H7 (cell line): ENCODE measurements at places on chromosomes 7 and 10.

GRCh38 chr7:25584112-25584938 lies 356.0 kb upstream of the NPVF start:
- DNase-seq: no peak

GRCh38 chr7:70681469-70682350 lies 450.2 kb upstream of the GALNT17 start:
- DNase-seq: peak; percentile 39

DNA sequence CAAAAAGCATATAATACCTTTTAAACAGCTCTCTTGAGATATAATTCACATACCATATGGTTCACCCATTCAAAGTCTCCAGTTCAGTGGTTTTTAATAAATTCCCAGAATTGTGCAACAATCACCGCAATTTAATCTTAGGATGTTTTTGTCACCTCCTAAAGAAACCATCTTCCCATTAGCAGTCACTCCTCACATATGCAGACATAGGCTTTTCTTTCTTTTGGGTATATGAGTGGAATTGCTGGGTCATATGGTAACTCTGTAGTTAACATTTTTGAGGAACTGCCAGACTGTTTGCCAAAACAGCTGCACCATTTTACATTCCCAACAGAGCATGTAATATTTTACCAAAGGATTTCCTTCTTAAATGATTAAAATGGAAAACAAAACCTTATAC lies 57.0 kb downstream of the CC2D2B start:
- DNase-seq: no peak

DNA sequence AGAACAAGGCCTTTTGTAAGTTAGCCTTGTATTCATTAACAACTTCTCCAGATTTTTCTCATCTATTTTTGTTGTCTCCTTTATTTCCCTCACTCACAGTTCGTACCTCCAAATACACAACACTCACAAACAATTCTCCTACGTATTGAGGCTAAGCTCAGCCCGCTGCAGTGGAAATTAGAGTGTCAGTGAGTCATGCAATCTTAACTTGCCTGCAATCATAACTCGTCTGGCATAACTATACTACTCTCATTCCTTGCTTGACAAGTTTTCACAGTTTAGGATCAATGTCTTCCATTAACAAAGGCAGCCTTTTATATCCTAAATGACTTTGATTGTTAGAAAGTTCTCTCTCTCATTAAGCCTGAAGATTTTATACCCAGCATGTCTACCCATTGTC lies 23.8 kb downstream of the TMEM196 start:
- DNase-seq: no peak

GRCh38 chr10:1483246-1483645 lies 254.1 kb downstream of the ADARB2 start:
- DNase-seq: peak; percentile 28

- DNase-seq: no peak
Observed at GRCh38 chr10:63125459-63125858, 7.7 kb upstream of the NRBF2 start.

DNA sequence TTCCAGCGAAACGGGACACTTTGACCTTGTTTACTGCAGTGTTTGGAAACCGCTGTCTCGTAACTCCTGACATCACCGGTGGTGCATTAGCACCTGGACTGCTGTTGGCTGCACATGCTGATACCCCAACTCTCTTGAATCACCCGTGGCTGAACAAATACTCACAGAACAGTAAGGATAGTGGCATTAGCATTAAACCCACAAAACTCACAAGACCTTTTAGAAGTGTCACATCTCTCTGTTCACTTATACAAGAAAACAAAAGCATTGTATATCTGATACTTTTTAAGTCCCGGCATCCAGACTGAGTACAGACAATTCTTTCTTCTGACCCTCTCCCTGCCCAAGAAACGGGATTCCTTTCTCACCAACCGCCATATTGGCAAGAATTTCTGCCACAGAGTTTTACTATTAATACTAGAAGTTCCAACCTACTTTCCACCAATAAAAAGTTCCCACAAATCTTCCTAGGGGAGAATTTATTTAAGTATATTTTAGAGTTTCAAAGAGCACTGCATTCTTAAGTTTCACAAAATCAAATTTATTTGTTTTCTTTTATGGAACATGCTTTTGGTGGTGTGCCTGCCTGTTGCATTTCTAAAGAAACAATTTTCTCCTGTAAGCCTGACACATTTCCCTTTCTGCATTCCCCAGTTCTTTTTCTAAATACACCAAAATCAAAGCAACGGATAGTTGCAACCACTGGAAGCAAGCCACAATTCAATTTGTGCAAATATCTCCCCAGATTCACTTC lies 208.4 kb upstream of the KLF14 start:
- DNase-seq: no peak

- DNase-seq: no peak
Observed at GRCh38 chr7:72403458-72404076, 8.6 kb downstream of the CALN1 start.

- no peak for DNase-seq
Observed at GRCh38 chr10:35124540-35124939, 2.1 kb upstream of the CREM start.

DNA sequence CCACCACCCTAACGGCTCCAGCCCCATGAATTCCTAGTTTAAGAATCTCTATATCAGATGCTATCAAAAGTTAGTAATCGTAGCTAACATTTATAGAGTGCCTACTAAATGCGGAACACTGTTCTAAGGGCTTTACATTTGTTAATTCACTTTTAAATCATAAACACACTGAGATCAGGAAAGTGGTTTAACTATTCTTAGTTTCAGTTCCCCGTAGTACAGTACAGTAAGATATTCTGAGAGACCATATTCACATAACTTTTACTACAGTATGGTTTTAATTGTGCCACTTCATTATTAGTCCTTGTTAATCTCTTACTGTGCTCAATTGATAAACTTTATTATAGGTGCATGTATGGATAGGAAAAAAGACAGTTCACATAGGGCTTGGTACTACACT lies 22.5 kb downstream of the SYPL1 start:
- no peak for DNase-seq

GRCh38 chr7:35787925-35788324 lies 12.9 kb upstream of the SEPTIN7 start:
- no peak for DNase-seq
